HepG2 (cell line): ENCODE measurements at places on chromosomes 16 and 17.

- peak; percentile 82 for DNase-seq
Measured at GRCh38 chr16:2147981-2148671, at the start of gene RAB26. Gene RAB26, plus strand, starts transcription at chr16:2148625. Its CDS starts 159 bp downstream, at chr16:2148784.

GRCh38 chr17:75978938-75979704 is at the start of the genes ACOX1 and TEN1:
Gene ACOX1, minus strand, starts transcription at chr17:75979166. Its CDS starts 93 bp downstream, at chr17:75979073.
Gene TEN1, plus strand, starts transcription at chr17:75979240. Its CDS starts 6,953 bp downstream, at chr17:75986193.
- peak; percentile 98 for DNase-seq

DNA sequence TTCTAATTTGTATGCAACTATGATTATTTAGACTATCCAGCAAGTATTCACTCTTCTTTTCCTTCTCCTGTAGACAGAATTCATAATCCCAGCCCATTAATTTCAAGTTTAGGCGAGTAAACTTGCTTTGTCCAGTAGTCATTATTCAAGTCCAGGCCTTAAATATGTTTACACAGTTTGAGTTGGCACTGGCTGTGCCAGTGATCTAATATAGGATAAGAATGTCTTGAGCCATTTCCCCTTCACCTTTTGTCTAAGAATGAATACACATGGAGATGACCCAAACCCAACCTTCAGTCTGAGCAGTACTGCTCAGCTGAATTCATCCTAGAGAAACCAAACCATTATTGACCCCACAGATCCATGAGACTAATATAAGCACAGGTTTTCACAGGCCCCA is 930.4 kb upstream of the CDH8 start:
- DNase-seq, result no peak

DNA sequence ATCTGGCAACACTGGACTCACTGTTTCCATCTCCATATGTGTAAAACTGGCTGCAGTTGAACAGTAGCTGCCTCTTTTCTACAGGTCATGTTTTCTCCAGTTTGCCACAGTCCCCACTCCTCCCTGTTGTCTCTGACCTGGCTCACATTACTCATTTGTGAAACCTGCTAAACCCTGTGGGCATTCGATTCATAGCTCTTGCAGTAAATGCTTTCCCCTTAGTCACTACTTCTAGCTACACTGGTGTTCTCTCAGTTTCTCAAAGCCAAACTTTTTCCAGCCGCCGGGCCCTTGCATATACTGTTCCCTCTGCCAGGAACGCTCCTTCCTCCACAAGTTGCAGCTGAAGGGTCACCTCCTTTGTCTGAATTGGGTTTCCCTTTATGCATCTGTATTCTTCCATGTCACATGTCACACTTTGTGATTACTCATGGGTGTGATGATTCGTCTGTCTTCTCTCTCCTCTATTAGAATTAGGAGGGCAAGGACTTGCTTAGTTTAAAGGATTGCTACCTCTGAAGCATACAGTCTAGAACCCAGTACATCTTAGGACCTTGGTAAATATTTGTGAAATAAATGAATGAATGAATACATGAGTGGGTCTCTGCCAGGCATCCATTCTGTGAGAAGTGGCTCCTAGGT is 15.0 kb upstream of the MT4 start:
- DNase-seq, result no peak

DNA sequence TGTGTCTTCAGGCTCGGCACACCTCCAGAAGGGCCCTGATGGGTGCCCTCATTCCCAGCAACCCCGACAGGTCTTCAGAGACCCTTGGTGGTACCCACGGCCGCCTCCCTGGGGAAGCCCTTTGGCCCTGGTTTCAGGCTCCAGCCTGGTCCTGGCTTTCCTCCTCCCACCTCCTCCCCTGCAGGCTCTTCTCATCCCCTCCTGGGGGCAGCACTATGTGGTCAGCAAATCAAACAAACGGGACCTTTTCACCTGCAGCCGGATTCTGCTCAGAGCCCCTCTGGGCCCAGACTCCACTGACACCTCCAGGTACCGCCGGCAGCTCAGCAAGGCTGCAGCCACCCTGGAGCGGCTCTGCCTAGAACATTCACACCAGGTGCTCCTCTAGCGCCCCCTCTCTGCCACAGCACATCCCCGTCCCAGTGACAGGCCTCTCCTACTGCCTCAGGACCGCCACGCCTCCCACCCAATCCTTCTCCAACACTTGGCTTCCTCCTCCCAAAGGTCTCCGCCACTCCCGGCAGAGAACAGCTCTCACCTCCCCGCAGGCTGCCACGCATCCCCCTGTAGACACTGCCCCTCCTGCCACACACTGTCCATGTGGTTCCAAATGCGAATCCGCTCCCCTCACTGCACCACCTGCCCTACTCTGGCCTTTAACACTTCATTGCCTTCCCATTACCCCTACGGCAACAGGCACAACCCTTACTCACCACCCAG is 12.0 kb downstream of the CORO7 start:
- DNase-seq, result peak; percentile 51

GRCh38 chr17:62187681-62188080 is 122.6 kb upstream of the MED13 start:
- no peak for DNase-seq

- no peak for DNase-seq
Measured at GRCh38 chr17:73096211-73096610, 3.7 kb upstream of the SLC39A11 start.

- no peak for DNase-seq
Measured at GRCh38 chr17:33567223-33567622, 274.1 kb upstream of the ASIC2 start.

GRCh38 chr16:2753733-2754020 is 1.2 kb downstream of the SRRM2 start:
- no peak for DNase-seq

DNA sequence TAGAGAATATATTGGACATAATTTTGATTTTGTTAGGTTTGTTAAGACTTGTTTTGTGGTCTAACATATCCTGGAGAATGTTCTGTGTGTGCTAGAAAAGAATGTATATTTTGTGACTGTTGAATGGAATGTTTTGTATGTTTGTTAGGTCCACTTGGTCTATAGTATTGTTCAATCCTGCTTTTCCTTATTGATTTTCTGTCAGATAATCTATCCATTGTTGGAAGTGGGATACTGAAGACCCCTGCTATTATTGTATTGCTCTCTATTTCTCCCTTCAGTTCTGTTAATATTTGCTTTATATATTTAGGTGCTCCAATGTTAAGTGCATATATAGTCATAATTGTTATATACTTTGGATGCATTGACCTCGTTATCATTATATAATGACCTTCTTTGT is 33.0 kb upstream of the NKD1 start:
- DNase-seq, result no peak

GRCh38 chr17:28346199-28346580 is 10.6 kb downstream of the TNFAIP1 start:
- DNase-seq, result no peak

DNA sequence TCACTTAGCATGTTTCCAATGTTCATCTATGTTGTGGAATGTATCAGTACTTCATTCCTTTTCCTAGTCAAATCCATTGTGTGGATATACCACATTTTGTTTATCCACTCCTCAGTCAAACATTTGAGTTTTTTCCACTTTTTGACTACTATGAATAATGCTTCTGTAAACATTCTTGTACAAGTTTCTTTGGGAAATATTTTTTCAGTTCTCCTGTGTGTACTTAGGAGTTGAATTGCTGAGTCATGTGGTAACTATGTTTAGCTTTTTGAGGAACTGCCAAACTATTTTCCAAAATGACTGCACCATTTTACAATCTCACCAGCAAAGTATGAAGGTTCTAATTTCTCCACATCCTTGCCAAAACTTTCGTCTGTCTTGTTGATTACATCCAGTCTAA is 223.7 kb upstream of the AXIN2 start:
- peak; percentile 95 for DNase-seq

DNA sequence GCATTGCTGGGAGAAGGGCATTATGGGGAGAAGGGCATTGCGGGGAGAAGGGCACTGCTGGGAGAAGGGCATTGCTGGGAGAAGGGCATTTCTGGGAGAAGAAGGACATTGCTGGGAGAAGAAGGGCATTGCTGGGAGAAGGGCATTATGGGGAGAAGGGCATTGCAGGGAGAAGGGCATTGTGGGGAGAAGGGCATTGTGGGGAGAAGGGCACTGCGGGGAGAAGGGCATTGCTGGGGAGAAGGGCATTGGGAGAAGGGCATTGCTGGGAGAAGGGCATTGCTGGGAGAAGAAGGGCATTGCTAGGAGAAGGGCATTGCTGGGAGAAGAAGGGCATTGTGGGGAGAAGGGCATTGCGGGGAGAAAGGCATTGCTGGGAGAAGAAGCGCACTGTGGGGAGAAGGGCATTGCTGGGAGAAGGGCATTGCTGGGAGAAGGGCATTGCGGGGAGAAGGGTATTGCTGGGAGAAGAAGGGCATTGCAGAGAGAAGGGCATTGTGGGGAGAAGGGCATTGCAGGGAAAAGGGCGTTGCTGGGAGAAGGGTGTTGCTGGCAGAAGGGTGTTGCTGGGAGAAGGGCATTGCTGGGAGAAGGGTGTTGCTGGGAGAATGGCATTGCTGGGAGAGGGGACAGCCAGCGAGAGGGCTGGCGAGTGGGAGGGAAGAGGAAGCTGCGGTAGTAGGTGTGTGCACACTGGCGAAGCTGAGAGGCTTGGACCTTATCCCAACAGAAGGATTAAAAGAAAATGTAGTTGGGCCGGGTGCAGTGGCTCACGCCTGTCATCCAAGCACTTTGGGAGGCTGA is 4.6 kb upstream of the PYDC1 start:
- DNase-seq, result no peak

DNA sequence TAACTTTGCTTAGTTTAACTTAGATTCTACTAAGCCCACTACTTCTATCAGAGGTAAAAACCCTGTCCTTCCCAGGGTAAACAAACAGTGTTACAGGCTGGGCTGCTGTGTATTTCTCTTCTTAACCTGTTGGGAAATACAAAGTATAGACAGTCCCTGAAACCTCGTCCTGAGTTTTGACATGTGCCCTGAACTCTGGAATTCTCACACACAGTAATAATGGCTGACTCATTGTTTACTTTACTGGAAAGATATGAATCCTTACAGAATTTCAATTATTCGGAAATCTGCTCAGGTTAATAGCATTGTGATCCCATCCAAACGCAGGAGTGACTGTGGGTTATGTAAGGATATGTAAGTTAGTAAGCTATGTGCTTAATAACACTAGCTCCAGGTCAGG is 199.1 kb downstream of the TMEM114 start:
- DNase-seq, result peak; percentile 64

GRCh38 chr16:11563493-11564040 is 23.2 kb downstream of the LITAF start:
- DNase-seq, result peak; percentile 56

DNA sequence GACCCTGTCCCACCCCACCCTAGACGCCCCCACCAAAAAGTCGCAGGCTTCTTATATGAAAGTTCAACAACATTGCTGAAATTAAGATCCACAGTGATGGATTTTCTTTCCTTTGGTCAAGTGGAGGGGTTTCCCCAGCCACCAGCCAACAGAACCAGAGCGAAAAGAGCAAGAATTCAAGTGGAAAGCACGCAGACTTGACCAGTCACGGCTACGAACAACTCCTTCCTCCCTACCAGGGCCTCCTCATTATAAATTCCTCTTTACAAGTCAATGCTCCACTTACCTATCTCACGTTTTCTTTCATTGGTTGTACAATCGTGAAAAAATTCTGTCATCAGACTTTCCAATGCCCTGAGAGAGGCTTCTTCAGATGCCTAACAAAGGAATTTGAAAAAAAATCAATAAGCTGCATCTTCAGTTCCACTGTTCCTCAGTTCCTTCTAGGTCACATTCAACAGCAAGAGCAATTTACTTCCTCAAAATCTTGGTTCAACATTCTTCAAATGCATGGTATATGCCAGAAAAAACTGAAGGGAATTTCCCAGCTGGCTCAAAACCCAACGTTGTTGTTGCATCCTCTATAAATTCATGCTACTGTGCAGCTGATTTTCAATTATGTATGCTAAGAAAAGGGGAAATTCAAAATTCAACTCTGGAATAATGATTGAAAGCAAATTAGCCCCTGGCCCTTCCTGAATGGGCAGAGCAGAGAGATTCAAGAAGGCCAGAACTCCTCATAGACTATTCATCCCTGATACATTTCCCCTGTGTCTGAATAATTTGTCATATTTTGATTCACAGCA is 30.9 kb downstream of the XPO6 start:
- no peak for DNase-seq

GRCh38 chr16:76639685-76640289 is 362.6 kb downstream of the CNTNAP4 start:
- DNase-seq, result peak; percentile 47

DNA sequence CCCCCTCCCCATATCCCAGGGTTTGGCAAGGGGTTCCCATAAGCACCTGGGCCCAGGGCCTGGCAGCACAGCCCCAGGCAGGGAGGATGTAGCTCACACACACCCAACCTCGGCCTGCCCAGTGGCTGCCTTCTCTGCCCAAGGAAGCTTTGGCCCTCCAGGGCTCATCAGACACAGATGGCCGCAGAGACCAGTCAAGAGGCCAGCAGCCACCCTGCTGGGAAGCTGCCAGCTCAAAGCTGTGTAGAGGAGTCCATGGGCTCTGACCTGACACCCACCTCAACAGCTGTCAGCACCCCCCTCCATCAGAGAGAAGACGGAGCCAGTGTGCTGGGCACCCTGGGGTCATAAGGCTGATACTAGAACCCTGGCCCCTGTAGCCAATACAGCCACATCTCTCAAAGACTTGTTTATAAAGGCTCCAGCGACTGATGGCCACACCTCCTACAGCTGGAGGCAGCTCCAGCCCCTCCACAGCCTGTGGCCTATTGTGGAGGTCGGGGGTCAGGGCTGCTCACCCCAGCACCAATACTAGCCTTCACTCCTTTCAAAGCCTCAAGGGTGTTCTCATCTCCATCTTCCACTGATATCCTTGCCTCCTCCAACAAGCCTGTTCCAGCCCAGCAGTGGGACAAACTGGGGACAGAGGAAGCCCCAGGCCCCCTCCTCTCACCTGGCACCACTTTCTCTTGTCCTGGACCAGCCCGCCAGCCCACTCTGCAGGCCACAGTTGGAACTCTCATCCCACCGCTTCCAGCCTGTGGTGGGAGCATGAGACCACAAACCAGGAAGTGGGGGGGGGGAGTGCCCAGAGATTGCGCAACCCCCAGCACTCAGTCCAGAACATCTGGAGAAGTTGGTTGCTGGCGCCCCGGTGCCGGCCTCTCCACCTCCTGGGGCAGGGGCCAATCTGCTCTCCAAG is 2.2 kb upstream of the MPG start:
- DNase-seq, result peak; percentile 82

DNA sequence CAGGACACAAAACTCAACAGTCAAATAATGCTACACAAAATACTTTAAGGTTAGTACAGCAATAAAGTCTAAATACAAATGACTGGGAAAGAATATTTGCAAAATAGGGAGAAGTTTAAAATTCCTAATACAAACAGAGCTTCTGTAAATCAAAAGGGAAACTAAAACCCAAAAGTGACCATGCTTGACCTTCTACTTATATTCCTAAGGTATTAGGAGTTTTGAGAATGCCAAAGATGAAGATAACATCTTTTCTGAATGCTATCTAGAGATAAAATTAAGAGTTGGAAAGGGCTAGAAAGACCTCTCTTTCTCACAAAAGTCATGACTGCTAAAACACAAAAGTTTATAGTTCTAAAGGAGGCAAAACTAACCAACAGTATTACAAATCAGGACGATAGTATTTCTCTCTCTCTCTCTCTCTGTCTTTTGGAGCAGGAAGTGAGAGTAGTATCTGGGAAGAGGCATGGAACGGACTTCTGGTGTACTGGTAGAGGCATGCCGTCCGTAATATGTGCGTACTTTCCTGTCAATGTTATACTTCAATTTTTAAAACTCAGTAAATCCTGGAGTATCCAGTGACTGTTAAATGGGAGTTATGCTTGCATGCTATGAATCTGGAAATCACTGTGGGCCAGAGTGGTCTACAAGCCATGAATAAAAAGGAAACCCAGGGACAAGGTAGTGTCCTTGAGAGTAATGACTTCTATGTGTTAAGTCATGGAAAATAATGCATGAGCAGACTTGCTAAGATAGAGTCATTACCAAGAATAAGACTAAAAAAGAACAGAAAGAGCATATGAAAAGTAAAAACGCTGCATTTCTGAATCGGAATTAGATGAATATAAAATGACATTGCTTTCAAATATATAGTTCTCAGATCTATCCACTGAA is 49.7 kb upstream of the ANKFY1 start:
- DNase-seq, result no peak
